COR-L47 (cell line): ENCODE measurements at places on chromosomes 16 and 17.

DNA sequence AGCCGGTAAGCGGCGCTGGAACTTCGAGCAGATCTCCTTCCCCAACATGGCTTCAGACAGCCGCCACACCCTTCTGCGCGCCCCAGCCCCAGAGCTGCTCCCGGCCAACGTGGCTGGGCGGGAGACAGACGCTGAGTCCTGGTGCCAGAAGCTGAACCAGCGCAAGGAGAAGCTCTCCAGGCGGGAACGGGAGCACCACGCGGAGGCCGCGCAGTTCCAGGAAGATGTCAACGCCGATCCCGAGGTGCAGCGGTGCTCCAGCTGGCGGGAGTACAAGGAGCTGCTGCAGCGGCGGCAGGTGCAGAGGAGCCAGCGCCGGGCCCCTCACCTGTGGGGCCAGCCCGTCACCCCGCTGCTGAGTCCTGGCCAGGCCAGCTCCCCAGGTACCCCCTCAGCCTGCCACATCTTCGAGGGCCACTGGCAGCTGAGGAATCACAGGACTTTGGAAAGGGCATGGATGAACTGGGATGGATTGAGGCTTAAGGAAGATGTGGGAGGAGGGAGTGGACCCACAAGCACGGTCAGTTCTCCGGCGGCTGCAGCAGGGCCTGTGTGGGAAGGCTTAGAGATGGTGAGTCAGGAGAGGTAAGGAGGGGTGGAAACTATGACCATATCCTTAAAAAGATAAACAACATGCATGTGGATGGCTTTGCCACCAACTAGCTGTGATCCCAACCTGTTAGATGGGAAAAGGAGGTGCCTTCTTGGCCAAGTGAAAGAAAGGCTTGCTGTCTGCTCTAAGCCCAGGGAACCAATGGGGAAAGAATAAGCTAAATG lies 3.4 kb upstream of the LLGL2 start:
- DNase-seq = no peak

DNA sequence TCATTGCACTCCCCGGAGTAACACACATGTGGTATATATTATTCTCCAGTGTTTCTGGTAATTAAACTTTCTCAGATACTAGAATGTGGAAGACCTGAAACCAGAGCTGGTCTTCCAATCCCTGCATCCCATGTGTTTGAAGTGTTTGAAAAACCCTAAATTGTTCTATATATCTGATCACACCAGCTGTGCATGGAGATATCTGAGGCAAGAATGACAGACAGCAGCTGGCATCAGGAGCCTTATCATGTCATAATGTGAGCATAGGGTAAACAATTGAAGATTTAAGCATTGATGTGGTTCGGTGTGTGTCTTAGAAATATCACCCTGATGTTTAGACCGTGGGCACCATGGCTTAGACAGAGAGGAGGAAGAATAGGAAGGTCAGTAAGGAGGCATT lies 251.0 kb downstream of the CDH11 start:
- no peak for DNase-seq

GRCh38 chr16:17520111-17520510 lies 49.4 kb upstream of the XYLT1 start:
- DNase-seq = no peak

DNA sequence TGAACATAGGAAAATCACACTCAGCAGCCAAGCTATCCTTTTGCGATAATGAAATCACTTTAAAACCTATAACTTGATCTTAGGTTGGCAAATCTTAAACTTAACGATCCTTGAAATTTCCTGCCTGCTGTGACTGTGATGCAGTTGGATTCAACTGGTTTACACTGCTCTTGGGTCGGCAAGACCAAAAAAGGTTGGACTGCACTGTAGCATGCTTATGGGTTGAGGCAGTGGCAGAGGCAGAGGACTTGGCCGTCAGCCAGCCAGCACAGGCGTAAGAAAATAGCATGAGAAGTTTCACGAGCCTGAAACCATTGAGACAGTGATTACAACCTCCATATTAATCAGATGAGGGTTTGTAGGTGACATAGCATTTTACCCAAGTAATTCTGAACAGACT lies 21.4 kb downstream of the WSB1 start:
- DNase-seq = no peak

DNA sequence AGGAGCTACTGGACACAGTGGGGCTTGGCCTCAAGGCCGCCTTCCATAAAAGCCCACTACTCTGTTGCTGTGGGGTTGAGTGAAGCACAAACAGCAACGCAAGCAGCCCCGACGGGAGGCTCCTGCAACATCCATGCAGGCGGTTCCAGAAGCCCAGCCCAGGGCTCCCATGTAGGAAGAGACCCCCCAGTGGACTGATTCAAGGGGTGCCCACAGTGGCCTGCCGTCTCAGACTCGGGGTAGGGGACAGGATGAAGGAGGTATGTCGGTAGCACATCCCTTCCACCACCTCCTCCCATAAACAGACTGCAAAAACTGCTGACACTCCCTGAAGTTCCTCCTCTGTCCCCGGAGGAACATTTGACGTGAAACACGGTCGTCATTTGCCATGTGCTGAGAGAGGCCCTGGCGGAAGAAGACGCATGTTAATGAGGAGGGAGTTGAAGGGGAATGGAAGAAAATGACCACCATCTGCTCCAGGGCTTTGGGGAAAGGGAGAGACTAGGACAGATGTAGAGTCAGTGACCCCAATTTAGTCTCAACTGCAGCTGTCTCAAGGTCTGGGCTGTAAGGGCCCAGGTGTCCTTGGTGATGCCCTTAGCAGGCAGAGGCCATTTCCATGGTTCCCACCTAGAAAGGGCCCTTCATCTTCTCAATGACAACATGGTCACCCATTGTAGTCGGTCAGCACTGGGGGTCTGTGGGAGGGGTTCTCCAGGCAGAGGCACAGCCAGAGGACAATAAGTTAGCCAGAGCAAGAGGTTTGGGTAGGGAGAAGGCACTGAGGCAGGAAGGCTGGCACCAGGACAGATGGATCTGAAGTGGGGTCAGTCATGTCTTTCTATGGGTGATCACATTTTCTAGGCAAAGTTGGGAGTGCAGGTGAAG lies 200.6 kb downstream of the CPPED1 start:
- no peak for DNase-seq

DNA sequence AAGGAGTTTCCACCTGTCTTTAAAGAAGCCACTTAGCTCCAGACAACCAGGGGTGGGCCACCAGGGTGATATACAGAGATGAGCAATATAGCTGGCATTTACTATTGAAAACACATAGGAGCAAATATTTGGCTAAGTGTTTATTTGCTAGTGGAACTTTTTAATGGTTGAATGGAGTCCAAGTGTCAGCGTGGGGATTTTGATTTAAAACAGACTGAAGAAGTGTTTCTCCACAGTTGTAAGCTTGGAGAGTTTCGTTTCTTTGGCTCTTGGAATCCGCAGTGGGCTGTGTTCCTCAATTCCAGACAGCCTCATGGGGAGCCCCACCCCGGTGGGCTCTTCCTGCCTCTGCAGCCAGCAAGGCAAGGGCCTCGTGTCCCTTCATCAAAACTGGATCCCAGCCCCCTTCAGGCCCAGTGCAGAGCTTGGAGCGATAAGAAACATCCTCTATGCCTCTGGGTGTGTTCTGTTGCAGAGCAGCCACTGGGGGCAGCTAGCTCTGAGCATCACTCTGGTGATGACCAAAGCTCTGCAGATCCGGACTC lies 36.1 kb downstream of the NOG start:
- DNase-seq = no peak

DNA sequence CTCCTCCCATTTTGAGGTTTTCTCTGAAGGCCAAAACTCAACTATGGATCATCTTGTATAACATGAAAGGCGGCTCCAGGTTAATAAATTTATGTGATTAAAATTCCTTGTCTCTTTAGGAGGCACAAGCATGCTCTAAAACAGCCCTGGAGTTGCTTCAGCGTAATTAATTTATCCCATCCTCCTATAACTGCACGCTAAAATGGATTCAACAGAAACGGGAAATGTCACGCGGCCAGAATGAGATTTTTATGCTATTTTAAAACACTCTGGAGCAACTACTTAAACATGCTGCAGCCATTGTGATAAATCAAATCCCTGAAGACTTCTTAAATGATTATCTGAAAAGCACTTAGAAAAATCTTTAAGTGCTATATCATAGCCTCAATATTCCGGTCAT lies 106.6 kb downstream of the ADAMTS18 start:
- no peak for DNase-seq

- no peak for DNase-seq
Observed at GRCh38 chr17:61806936-61807335, 56.4 kb downstream of the BRIP1 start.

- DNase-seq = no peak
Observed at GRCh38 chr17:35095741-35096140, 23.9 kb downstream of the RAD51D start.

- DNase-seq = no peak
Observed at GRCh38 chr17:16086957-16087356, 87.3 kb downstream of the TTC19 start.

DNA sequence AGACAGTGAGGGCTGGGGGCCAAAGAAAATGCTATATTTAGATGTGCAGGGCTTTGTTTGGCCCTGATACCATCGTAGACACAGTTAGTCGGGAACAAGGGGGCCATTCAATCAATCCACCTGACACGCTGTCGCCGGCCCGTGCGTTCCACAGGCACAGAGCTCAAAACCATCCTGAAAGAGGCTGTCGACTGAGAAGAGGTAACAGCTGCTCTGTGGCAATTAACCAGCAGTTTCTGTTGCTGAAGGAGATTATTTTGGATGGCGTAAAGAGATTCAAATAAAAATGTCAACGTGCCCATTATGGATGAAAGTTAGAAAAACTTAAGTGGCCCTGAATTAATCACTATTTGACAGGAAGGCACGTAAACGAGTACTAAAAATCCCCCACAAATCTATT lies 276.2 kb upstream of the IRX5 start:
- DNase-seq = no peak

DNA sequence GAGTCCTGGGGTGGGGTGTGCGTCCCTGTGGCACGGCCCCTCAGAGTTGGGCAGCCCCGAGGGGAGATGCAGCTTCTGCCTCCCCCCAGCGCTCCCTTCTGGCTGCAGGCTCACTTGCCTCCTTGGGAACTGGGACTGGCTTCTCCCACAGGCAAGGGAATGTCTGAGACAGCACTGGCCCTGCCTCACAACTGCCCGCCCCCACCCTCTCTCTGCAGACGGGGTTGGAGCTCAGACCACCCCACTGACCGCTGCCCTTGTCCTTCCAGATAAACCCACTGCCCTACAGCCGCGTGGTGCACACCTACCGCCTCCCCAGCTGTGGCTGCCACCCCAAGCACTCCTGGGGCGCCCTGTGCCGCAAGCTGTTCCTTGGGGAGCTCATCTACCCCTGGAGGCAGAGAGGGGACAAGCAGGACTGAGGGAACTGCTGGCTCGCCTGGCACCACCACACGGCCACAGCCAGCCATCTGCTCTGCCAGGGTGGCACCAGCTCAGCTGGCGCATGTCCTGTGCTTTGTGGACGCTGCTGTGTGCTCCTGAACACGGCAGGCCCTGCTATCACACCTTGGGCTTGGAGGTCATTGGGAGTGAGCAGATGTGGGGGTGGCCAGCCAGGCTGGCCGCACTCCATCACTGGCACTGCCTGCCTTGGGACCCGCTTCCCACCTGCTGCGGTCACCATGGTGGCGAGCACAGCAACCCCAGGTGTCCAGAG lies 7.1 kb upstream of the RAB40C start:
- DNase-seq = no peak

GRCh38 chr17:17729620-17730249 lies 48.5 kb downstream of the RAI1 start:
- no peak for DNase-seq

DNA sequence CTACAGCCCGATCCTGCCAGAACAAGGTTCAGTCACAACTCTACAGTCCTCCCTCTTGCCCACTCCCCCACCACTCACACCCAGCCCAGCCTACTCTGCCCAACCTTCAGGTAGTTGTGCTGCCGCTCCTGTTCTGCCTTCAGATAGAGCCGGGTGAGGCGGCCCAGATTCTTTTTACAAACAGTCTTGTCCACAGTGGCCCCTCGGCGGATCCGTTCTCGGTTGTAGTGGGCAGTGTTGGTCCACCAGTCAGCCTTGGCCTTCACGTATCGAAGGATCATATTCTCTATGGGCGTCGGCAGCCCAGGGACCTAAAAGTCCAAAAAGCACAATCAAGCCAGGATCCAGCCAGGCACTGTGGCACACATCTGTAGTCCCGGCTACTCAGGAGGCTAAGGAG lies 8.3 kb downstream of the PRPF8 start:
- no peak for DNase-seq

- DNase-seq = no peak
Observed at GRCh38 chr17:28958820-28959455, 7.6 kb upstream of the PHF12 start.

DNA sequence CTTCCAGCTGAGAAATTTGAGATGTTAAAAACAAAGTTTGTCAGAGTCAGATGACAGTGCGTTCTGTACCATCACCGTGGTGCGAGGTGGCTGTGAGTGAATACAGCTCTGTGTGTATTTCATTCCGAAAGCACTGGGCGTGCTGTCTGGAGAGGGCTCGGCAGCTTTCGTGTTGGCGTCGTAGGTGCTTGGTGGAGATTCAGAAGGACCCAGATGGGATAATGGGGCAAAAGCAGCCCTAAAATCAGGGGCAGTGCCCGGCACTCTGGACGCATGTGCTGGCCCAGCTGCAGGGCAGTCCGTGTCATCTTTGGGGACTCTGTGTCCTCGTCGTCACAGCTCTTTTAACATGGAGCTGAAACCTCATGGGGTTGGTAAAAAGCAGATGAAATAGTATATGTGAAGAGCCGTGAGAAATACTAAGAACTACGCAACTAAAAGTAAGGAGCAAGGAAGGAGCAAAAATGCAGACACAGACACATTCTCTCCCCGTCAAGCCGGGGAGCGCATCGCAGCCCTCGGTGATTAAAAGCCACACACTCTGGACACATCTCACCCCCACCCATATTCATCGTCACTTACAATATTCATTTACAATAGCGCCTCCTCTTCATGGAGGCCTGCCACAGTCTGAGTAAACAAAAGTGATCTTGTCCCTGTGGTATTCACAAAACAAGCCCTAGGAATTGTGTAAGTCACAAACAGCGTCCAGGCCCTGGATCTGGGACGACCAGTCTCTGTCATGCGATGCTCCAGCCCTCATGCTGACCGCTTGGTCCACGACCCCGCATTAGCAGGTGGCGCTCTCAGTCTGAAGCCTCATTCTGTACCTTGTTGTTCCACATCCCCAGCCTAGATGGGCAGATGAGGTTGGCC lies 206.7 kb downstream of the RPTOR start:
- no peak for DNase-seq

- no peak for DNase-seq
Observed at GRCh38 chr16:1184980-1185379, 32.1 kb downstream of the CACNA1H start.

DNA sequence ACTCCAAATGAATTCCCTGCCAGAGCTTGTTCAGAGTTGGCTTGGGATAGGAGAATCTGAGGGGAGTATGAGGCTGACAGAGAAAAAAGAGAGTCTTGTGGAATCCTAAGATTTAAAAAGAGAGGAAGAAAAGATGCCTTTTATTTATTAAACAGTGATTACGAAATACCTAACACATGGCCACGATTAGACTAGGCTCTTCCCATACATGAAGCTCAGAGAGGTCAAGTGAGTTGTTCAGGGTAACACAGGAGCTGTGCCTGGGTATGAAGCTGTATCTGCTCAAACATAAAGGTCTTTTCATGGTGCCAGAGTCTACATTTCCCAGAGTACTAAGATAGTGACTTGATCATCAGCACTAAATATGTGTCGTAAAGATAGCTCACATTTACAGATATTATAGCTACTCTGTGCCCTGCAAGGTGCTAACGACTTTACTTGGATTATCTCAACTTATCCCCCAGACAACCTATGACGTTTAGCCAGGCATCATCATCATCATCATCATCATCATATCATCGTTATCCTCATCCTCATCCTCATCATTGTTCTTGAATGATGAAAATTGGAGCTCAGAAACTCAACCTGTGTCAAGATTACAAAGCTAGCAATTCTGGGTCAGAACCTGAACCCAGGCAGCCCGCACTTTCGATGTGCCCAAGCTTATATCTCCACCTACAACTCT lies 500.8 kb downstream of the NPIPA7 start:
- DNase-seq = no peak
